Activated CD4-positive, alpha-beta T cell treated with anti-CD3 and anti-CD28 coated beads for 1 hour (primary cell): ENCODE measurements at places on chromosomes 2 and 18.

GRCh38 chr18:74496508-74497323 is 553 bp downstream of the CNDP2 start:
- DNase-seq = peak; percentile 15

GRCh38 chr18:5527603-5528002 is 16.2 kb downstream of the EPB41L3 start:
- no peak for DNase-seq

DNA sequence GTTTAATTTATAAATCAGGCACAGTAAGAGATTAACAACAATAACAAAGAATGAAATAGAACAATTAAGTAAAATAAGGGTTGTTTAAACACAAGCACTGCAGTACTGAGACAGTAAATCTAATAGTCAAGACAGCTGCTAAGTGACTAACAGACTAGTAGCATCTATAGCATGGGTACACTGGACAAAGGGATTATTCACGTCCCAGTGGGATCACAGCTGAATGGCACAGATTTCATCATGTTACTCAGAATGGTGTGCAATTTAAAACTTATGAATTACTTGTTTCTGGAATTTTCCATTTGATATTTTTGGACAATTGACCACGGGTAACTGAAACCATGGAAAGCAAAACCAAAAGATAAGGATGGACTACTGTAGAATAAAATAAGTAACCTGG is 161.9 kb upstream of the DAPL1 start:
- DNase-seq = no peak

DNA sequence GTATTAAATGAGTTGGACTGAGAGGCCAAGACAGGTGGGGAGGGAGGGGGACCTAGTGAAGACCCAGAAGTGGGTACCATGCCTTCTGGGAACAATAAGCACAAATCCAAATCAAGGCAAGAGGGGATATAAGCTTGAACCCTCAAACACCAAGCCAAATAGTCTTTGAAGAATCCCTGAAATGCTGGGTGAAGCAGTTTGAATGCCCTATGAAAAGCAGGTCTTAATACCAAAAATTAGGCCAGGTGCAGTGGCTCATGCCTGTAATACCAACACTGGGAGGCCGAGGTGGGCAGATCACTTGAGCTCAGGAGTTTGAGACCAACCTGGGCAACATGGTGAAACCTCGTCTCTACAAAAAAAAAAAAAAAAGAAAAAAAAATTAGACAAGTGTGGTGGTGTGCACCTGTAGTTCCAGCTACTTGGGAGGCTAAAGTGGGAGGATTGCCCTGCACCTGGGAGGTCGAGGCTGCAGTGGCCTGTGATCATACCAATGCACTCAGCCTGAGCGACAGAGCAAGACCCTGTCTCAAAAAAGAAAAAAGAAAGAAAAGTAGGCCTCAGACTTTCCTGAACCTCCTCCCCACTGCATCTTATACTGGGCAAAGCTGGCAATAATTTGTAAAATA is 3.5 kb downstream of the PCBP1 start:
- DNase-seq = no peak

- no peak for DNase-seq
These were observed 16.1 kb downstream of the KCNS3 start for GRCh38 chr2:17894556-17894955.

- no peak for DNase-seq
These were observed 18.3 kb downstream of the FASTKD2 start for GRCh38 chr2:206783718-206784117.
